Common myeloid progenitor, CD34-positive (primary cell): ENCODE measurements at places on chromosomes 7 and 10.
A peak's percentile ranks its signal among the peaks of the same experiment; 100 is the strongest.

GRCh38 chr10:59626523-59626869 lies 83.2 kb downstream of the SLC16A9 start:
- DNase-seq, result peak; percentile 54

DNA sequence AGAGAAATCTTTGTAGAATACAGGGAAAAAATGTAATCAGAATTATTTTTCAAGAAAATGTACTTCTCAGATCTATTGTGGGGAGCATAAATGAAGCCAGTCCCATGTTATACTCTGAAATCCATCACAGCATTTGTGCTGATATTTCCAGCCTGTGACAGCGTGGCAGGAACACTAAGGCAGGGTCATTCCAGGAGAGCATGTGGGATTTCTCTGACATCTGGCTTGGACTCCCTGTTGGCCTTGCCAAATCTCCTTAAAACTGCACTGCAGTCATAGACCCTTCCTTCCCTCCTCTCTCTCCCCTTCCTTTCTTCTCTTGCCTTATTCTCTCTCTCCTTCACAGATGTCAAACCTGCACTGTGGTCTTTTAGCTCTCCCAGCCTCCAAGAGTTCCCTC lies 6.5 kb upstream of the TSPAN13 start:
- no peak for DNase-seq

GRCh38 chr10:71389768-71390460 lies 6.8 kb upstream of the CDH23 start:
- no peak for DNase-seq

GRCh38 chr7:47811632-47812380 lies 136.5 kb downstream of the PKD1L1 start:
- DNase-seq, result no peak

GRCh38 chr10:132094581-132095234 lies 29.0 kb downstream of the JAKMIP3 start:
- peak; percentile 11 for DNase-seq

DNA sequence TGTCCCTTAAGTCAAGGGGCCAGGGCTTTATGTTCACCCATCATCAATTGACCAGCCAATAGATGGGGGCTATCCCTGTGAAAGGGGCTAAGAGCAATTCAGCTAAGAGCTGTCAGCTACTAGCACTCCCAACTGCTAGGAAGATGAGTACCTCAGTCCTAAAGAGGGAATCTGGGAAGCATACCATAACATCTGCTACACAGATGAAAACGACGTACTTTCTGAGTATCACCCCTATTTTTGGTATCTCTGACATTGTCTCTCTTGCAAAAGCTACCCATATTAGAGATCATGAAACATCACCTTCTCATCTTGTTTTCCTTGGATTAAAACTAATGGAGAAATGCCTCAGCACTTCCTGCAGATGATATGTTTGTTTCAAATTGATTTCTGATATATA lies 7.5 kb upstream of the SMNDC1 start:
- no peak for DNase-seq

DNA sequence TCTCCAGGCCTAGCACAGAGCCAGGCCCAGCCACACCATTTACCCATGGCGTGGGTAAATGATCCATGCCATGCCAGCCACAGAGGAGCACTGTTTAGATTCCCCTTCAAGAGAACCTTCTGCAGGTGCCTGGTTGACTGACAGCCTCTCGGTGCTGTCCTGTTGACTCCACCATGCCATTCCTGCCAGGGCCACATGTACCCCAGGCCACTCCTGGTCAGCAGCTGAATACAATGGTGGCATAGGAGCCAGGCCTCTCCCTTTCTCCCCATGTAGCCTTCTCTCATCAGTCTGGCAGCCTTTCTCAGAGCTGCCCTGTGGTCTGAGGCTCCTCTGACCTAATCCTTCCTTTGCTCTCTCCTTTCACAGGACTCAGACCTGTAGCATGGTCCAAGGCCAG lies 39.2 kb upstream of the GPAM start:
- DNase-seq, result no peak
